ENCODE measurements at places on chromosomes 1 and 21. TPM values are rescaled to one million over a fixed set of nuclear protein-coding genes. Genes with fewer than 3 reads are reported as not detected.

SDC3 gene
- total RNA-seq = 16.8 TPM

RGSL1 gene
- total RNA-seq = not detected

FAM72C gene
- total RNA-seq = 0.64 TPM

EFNA3 gene
- total RNA-seq = 0.43 TPM

ZNF683 gene
- not detected for total RNA-seq

LCE1D gene
- total RNA-seq = not detected

A3GALT2 gene
- not detected for total RNA-seq

DNA sequence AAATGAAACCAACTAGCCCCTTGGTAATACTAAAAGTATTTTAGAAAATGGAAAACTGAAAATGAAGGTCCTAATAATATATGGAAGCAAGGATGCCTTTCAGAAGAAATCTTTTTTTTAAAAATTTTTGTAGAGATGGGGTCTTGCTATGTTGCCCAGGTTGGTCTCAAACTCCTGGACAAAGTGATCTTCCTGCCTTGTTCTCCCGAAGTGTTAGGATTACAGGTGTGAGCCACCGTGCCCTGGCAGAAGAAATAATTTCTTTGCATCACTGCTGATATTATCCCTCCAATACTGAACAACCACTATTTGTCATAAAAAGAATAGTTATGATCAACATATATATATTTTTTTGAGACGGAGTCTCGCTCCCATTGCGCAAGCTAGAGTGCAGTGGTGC is 25.6 kb downstream of the SELENOF start:
- DNase-seq = no peak

DNA sequence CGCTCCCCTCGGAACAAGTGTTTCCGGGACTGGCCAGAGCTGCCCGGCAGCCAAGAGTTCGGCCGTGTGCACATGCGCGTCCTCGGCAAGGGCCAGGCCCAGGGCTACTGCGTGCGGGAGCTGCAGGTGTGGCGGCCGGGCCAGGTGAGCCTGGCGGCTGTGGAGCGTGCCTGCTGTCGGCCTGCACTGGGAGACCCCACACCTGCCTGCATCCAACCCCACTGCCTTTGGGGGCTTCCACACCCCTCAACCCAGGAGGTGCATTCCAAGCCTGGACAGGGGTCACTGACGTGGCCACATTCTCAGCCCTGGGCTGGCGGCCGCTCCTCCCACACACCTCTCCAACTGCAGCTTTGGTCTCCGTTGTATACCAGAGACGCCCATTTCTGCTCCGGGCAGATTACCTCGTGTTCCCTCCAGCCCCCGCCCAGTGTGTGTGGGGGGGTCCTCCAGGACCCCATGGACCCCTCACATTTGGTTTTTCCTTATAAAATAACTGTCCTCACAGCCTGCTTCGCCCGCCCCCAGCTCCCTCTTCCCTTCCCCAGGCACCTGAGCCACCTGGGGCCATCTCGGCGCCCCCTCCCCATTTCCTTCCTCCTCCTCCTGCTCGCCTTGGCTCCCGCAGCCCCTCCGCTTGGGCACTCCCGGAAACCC is 6.1 kb downstream of the RNF223 start:
- DNase-seq = no peak

- peak; percentile 62 for DNase-seq
Observed at GRCh38 chr1:186404454-186405051, 28.9 kb downstream of the ODR4 start.

GRCh38 chr1:221669441-221669840 is 72.4 kb downstream of the DUSP10 start:
- no peak for DNase-seq

GRCh38 chr1:6985549-6986276 is 200.5 kb downstream of the CAMTA1 start:
- no peak for DNase-seq

- no peak for DNase-seq
Observed at GRCh38 chr1:181206979-181207790, 118.7 kb downstream of the IER5 start.

DNA sequence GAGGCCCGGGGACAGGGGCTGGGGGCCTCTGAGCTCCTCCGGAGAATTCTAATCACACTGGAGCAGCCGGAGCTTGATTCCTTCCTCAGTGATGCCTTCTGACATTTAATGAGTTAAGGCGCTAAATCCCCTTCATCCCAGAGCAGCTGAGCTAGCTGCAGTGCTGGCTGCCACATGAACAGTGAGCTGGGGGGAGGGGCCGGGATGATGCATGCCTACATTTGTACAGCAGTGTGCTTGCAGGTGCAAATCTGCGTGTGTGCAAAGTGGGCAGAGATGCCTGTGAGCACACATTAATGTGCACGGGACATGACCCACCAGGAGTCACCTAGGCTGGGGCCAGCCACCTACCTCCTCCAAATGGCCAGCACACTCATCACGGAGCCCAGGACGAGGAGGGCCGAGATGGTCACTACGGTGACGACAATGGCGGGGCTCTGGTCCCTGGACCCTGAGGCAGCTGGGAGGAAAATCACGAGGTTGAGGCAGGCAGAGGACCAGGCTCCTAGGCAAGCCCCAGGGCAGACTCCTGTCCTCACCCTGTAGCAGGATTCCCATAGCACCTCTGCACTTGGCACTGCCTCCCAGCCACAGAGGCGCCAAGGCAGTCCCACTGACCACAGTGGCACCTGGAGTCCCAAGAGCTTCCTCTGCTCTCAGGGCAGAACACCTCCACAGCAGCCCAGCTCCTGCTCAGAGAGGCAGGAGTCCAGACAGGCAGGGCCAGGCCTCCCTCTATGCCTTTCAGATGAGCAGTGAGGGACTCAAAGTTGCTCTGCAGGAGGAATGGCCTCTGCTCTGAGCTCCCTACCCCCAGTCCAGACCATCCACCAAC is 34.7 kb downstream of the CDCA8 start:
- no peak for DNase-seq

DNA sequence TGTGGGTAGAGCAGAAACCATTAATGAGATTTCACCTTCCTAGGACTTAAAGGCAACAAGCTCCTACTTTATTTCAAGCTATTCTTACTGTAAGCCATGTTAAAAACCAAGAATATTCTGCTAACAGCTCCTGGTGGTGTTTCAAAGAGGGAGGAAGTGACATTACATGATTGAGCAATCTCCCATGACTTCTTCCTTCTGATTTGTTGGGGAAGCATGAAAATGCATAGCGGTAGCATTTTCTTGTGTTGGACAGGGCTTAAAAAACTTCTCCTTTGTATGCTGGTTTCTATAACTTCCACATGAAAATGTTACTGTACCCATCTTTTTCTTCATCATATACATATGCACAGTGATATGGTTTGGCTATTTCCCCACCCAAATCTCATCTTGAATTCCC is 297.0 kb upstream of the SNX7 start:
- no peak for DNase-seq

DNA sequence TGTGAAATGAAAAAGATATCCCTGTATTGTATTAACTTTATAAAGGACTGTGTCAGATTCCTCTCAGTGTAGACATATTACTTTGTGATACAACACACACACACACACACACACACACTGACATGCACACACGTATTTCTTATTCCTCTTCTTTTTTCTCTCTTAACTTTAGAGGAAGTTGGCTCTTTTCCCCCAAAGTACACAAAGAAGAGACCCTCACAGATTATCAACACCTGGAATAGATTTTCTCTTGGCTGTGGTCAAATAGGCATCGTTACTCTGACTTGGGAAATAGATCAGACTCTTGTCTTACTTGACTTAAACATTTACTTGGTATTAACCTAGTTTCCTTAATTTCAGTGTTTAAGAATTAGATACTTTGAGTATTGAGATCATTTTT is 792.8 kb downstream of the ADGRL2 start:
- no peak for DNase-seq

DNA sequence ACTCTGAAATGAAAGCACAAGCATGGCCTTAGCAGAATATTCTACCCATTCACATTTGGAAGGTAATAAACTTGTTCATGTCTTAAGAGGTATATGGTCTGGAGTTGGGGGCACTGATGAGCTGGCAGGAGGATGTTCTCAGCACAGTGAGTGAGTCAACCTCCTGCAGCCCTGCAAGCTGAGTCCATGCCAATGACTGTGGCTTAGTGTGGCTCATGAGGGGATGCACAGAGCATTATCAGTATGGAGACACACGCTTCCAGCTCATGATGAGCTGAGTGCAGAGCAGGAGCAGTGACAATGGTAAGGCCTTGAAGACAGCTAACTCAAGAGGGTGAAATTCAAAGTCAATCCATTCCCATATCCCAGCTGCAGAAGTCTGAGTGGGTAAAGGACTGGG is 102.3 kb downstream of the TNFSF18 start:
- peak; percentile 64 for DNase-seq

DNA sequence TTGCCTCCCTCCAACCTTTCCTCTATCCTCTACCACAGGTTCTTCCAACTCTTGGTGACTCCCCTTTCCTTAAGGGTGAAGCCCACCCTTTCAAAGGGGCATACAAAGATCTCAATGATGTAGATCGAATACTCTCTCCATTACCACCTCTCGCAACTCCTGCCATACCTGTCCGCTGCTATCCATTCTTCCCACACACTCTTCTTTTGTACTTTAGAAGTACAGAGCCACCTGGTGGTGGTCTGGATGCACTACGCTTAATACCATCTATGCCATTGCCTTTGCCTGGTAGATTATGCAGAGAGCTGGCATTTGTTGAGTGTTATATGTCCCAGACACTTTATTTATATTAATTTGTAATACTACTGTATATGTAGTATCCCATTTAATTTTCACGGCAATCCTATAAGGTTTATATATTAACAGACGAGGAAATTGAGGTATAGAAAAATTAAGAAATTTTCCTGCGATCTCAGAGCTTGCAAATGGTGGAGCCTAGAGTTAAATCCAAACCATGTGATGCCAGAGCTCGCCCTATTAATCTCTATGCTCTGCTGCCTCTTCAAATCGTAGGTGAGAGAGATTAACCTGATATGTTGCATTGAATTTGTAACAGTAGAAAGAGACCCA is 22.9 kb downstream of the TSHB start:
- DNase-seq = peak; percentile 36

GRCh38 chr1:41640141-41640751 is 155.8 kb upstream of the EDN2 start:
- DNase-seq = no peak

GRCh38 chr1:80919426-80919825 is 881.3 kb upstream of the ADGRL2 start:
- no peak for DNase-seq

DNA sequence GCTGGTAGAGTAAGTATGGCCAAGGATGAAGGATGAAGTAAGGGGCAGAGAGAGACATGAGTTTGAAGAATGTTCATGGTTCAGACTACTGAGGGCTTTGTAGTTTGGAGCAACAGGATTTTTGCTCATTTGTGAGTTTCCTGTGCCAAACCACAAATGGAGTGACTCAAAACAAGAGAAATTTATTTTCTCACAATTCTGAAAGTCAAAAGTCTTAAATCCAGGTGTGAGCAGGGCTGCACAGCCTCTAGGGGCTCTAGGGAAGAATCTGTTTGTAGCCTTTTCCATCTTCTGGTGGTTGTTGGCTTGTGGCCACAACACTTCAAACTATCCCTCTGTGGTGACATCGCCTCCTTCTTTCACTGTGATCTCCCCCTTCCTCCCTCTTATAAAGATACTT is 58.9 kb downstream of the RHOU start:
- no peak for DNase-seq

- no peak for DNase-seq
Observed at GRCh38 chr1:194289569-194290266, 1103.3 kb upstream of the B3GALT2 start.

DNA sequence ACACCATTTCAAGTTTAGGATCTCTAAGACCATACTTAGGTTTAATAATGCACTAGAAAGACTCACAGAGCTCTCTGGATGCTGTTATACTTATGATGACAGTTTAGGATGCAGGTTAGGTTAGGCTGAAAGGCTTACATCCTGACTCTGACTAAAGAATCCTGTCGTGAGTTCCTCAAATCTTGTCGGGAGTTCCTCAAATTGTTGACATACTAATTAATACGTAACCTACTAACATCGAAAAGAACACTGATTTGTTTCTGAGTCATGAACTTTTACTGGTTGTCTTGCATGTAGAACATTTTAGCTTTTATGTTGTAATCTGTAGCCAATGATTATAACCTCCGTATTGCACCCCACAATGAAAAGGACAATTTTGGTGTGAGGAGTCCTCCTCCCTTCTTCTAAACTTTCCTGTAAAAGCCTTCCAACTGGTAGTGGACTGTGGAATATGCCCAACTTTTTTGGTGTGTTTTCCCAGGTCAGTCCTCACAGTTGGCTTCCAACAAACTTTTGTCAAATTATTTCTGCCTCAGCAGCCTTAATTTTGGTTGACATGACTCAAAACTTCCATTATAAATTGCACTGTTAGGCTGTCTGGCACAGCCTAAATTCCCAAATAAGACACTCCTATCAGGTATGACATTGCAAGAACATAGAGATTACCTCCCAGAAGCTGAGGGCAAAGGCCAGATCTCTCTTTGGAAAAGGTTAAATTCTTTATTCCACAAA is 107.9 kb upstream of the PALMD start:
- DNase-seq = no peak

DNA sequence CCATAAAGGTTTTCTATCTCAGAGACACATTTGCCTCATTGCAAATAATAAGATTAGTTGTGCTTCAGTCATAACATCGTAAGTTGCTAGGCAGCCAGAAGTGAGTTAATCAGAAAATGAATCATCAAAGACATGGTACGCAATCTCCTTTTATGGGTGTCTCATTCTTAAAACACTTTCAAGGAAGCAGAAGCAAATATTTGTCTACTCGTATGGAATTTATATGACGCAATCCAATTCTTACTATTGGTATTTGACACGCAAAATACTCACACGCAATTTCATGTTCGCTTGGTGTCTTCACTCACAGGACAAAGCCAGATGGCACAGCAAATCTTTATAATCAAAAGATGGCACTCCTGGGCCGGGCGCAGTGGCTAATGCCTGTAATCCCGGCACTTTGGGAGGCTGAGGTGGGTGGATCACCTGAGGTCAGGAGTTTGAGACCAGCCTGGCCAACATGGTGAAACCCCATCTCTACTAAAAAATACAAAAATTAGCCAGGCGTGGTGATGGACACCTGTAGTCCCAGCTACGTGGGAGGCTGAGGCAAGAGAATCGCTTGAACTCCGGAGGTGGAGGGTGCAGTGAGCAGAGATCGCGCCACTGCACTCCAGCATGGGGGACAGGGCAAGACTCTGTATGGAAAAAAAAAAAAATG is 56.4 kb downstream of the HLCS start:
- peak; percentile 98 for DNase-seq

DNA sequence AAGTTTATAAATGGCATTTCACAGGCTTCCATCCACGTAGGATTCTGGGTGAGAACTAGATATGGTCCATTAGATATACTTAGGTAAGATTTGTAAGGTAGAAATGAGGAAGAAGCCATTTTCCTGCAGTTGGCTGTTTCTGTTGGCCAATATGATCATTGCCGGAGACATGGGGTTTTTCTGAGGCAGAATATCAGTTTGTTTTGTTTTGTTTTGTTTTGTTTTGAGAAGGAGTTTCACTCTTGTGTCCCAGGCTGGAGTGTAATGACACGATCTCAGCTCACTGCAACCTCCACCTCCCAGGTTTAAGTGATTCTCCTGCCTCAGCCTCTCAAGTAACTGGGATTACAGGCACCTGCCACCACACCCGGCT is 8.7 kb upstream of the EYA3 start:
- no peak for DNase-seq
